NCI-H748 treated with DMSO at 0.1 percent for 48 hours (cell line): ENCODE measurements at places on chromosomes 12 and 14.
A peak's percentile ranks its signal among the peaks of the same experiment; 100 is the strongest.

GRCh38 chr12:6925239-6925539, 2.6 kb upstream of the ATN1 start:
- DNase-seq = no peak

GRCh38 chr14:95520346-95520745, 3.9 kb upstream of the SYNE3 start:
- DNase-seq = no peak

GRCh38 chr12:3117144-3117581, 40.0 kb downstream of the TSPAN9 start:
- DNase-seq = no peak

GRCh38 chr12:2791089-2791488, 3.7 kb upstream of the FKBP4 start:
- no peak for DNase-seq

DNA sequence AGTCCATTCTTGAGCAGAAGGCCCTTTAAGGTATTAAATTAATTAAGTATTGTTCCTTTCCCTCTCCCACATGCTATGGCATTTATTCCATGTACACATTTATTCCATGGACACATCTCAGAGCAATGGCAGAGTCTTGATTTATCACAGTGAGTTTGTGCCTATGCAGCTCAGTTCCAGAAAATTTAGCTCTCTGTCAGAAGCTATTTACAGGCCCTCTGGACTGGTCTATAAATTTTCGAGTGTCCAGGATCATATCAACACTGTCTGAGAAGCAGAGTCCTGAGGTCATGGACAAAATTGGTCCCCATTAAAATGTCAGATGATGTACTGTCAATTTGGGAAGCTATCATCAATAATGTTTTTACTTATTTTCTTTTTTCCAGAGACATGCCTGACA, 65.5 kb downstream of the TTC7B start:
- DNase-seq = no peak

DNA sequence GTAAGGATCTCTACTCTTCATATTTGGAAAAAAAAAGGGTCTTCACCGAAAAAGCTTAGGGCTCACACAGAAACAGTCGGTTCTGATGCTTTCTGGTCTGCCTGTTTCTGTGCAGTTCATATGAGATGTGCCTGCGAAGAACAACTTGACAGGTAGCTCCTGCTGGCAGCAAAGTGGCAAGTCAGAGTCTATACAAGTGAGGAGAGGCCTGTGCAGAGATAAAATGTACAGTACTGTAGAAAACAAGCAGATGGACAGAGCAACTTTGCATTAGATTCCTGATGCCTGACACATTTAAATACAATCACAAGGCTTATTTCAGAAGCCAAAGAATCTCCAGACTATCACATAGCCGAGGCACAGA, 936.0 kb downstream of the DIO2 start:
- no peak for DNase-seq

DNA sequence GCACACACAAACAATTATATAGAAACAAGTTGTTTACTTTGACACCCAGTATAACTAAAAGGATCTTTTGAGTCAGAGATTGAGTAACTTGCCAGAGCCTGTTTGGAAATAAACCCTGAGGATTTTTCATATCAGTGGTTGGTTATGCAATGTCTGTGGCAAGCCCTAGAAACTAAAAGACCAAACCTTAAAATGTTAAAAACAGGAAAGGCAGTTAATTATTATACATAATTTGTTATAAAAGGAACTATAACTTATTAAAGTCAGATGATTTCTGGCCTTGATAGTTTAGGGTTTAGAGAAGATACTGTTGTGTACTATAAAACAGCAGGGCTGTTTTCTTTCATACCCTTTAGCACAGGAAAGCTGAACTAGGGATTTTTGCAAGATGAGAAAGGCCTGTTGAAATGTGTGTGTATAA, 44.1 kb downstream of the PSEN1 start:
- no peak for DNase-seq

GRCh38 chr12:120495186-120495730, 655 bp upstream of the DYNLL1 start:
- no peak for DNase-seq

DNA sequence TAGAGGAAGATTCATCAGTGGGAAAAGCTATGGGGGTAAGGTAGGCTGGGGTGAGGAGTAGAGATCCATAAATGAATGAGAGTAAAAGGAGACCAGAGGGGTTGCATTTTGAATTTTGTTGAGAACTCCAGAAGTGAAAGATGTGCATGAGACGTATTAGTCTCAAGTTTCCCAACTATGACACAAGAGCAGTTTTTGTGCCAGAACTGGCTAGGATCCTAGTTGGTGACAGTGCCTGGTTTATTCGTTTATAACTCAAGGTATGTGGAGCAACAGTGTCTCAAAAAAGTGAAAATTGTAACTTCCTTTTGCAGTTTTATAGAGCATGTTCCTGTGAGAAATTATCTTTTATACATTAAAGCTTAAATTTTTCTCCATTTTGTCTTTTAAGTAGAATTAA, 377.0 kb downstream of the NPAS3 start:
- DNase-seq = no peak

DNA sequence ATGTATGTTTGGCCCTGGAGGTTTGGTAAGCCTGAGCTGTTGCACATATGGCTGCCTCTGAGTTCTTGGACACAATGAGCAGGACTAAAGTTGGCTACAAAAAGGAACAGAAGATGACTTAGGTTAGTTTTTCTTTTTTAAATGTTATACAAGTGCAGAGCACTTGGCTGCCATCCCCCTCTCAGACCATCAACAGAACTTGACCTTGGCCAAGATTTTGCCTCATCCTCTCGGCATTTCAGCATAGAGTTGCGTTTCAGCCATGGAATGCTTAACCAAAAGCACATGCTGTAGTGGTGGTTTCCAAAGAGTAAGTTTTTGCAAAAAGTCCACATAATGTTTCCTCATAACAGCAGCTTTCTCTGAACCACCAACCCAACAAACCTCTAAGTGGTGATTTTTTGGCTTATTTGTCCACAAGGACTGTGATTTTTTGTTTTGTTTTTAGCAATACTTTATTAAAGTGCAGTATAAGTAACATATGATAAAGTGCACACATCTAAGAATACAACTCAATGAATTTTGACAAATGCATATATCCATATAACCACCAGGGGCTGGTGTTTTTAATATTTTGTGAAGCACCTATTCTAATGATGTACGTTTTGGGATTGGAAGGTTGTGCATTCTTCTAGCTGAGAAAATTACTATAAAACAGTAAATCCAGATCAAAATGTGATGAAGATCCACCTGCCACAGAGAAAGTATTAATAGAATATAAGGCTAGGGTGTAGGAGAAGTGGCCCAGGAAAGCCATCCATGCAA, 12.1 kb upstream of the GALNT16 start:
- DNase-seq = no peak

- DNase-seq = no peak
These were observed 215.8 kb upstream of the DIO2 start for GRCh38 chr14:80427101-80427500.

- no peak for DNase-seq
These were observed 121.7 kb upstream of the MDM1 start for GRCh38 chr12:68453876-68454275.

GRCh38 chr12:88247241-88247643, 105.1 kb downstream of the TMTC3 start:
- no peak for DNase-seq

GRCh38 chr14:74904635-74905503, 18.2 kb downstream of the RPS6KL1 start:
- DNase-seq = no peak

DNA sequence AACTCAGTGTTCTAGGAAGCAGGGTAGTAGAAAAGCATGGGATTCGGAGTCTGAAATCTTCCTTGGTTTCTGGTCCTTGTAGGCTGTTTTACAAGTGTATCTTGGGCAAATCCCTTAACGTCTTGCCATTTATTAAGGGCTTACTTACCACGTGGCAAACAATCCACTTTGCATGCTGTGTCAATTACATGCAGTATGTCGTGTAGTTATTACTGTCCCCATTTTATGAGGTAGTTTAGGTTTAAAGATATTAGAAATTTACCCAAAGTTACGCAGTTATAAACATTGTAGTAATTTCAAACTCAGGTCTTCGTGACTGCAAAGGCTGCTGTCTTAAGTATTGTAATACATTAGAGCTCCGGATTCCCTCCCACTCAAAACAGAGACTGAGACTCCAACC, 1.5 kb upstream of the NOVA1 start:
- no peak for DNase-seq

GRCh38 chr14:21476523-21476924, 235 bp downstream of the RAB2B start:
- peak; percentile 86 for DNase-seq

GRCh38 chr12:100698518-100698917, 96.1 kb upstream of the ANO4 start:
- no peak for DNase-seq

DNA sequence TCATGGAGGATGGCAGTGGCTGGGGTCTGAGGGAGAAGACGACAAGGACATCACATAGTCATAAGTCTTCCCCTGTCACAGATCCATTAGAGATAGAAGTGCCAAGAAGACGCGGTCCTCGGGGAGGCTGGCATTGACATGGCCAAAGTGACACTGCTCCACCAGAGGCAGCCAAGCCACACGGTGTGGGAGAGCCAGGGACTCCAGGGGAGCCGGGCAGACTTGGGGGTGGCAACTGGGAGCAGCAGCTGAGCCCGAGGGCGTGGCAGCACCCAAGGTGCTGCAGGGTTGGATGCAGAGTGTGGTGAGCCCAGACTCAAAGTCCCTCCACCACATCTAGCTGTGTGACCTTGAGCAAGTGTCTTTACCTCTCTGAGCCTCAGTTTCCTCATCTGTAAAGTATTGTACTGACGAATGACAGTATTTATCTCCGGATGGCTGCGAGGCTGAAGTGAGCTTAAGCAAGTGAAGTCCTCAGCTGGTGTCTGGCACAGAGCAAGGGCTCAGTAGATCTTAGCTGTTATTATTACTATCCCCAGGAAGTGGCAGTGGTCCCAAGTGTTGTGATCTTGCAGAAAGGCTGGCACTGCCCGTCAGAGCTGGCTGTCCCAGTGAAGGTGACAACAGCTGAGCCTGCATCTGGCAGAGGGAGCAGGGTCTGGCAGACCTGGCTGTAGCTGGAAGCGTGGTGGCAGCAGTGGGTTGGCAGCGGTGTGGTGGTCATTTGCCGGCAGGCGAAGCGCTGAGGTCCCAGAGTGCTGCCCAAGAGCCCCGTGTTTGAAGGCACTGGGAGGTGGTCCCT, 54.9 kb downstream of the ZNF664 start:
- DNase-seq = no peak

DNA sequence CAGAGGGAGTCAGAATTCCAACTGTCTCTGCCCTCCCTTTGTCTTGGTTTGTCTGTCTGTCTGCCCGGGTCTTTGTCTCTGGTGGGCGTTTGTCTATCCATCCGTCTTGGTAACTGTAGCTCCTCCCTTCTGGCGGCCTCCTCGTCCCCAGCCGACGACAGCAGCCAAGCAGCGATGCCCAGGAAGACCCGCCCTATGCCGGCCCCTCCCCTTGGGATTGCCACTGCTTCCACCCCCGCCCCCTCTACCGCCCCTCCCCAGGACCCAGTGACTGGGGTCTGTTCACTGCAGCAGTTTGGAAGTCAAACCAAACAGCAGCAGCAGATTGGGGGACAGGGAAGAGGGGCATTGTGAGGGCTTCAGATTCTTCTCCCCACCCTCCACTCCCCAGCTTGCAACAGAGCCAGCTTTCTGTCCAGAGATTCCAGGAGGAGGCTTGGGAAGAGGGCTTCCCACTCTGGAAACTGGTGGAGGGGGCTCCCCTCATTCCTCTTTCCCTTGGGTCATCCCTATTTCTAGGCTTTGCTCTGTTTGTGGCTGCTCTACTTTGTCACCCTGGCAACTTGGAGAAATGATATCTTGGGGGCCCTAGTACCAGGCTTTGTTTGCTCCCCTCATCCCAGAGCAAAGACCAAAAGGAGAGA, 2.4 kb upstream of the RARG start:
- DNase-seq = peak; percentile 16

DNA sequence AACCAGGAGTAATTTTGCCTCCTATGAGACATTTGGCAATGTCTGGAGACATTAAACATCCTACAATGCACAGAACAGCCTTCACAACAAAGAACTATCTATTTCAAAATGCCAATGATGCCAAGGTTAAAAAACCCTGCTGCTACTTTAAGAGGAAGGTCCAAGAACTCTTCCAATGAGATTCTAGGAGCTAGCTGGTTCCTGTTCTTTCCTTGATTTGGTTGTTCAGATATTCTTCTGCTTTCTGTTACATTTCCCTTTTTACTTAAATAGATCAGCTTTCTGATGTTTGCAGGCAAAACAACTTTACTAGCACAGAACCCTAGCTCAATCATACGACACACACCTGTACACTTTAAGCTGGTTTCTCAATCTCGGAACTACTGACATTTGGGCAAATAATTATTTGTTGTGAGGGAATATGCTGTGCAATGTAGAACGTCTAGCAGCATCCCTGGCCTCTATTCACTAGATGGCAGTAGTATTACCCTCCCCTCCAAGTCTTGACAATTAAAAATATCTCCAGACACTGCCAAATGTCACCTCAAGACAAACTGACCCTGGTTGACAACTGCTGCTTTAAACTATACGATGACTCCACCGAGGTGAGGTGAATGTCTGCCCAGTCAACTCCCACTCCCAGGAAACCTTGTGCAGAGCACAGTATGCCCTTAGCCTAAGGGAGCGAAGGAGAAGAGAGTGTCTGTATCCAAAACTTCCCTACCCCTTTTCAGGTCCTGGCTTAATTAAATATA, 4.4 kb downstream of the BLTP3B start:
- no peak for DNase-seq

GRCh38 chr12:70583251-70583650, 54.0 kb downstream of the PTPRB start:
- DNase-seq = no peak

- DNase-seq = no peak
These were observed 94.2 kb downstream of the SINHCAF start for GRCh38 chr12:31231611-31232360.

GRCh38 chr14:45743884-45744283, 490.9 kb upstream of the MIS18BP1 start:
- DNase-seq = no peak
